ENCODE measurements at places on chromosomes 1 and 21.

DNA sequence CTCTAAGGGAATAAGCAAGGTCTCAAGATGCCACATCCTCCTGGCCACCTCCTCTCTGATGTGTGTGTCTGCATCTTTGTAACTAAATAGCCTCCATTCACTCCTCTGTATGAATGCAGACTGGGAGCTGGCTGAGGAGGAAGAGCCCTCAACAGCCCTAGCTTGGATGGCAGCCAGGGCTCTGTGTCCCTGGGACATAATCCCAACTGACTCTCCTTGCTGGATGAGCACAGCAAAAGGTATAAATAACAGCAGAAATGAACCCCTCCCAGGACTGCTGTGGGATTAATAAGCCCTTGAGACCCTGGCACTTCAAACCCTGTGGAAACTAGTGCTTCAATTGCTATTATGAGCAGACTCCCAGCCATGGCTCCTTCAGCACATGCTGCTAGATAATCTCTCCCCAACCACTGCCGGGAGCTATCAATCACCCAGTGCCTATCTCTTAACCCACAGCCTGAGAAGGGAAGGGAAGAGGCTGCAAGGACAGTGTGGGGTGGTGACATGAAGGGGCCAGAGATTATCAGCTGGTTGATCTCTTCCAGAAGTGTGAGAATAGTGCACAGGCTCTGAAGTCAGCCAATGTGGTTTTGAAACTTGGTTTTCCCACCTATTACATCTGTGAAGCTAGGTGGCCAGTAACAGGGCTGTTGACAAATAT, 152.2 kb downstream of the TNR start:
- peak; percentile 29 for DNase-seq

GRCh38 chr1:102941366-102941947, 166.9 kb downstream of the COL11A1 start:
- no peak for DNase-seq

DNA sequence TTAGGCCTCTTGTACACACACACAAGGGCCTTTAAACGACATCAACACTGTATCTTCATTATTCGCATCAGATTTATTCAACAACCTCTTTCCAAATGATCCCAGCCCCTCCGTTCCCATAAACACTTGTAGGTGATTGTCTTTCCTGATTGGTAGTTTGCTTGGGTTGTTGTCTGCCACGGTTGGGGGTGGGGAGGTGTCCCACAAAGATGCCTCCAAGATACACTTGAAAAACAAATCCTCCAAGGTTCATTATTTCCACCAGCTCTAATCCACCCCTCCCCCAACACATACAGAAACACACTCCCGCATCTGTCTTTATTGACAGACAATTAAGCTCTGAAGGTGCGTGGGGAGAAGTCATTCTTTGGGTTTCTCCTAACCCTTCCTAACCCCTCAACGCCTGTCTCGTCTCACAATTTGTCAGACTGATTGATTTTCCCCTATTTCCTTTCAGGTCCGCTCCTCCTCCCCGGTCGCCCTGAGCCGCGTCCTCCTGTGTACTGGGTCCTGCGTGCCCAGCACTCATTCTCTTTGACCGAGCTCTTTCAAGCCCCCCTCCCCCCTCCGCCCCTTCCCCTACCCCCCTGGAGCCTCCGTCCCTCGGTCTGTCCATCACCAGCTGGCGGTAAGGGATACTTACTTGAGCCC, 1.4 kb downstream of the WDR26 start:
- peak; percentile 15 for DNase-seq

GRCh38 chr1:61392409-61393242, 310.3 kb downstream of the NFIA start:
- no peak for DNase-seq

- DNase-seq, result no peak
Measured at GRCh38 chr1:182608236-182608635, 4.0 kb upstream of the RGS16 start.
